Spleen (tissue), 13 donors: ENCODE measurements at places on chromosomes 7 and 10.

DNA sequence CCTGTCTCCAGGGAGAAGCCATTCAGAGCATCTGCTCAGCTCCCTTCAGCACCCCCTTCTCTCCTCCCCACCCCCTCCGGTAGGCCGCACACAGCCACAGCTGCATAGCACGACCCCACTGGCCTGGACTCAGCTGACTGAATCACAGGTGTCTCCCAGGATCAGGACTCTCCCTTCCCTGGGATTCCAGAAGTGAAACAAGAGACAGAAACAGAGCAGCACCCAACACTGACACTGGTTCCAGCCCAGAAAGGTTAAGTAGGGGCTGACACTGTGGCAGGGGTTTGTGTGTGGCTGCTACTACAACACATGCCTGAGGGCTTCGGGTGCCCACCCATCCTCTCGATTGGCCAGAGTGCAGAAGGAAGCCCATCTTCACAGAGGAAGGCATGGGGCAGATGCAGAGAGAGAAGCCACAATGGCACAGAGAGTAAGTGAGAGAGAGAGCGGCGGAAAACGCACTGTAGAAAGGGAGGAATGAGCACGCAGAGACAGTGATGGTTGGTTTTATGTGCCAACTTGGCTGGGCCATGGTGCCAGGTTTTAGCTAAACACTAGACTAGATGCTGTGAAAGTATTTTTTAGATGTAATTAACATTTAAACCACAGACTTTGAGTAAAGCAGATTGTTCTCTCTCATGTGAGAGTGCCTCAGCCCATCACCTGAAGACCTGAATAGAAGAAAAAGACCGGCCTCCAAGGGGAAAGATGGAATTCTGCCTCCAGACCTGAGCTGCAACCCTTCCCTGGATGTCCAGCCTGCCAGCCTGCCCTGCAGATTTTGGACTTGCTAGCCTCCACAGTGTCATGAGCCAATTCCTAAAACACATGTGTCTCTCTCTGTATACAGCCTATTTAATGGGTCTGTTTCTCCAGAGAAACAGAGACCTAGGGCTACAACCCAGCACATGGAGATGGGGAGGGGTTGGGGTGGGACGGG lies 107.5 kb downstream of the GRB10 start:
- DNase-seq, result no peak

DNA sequence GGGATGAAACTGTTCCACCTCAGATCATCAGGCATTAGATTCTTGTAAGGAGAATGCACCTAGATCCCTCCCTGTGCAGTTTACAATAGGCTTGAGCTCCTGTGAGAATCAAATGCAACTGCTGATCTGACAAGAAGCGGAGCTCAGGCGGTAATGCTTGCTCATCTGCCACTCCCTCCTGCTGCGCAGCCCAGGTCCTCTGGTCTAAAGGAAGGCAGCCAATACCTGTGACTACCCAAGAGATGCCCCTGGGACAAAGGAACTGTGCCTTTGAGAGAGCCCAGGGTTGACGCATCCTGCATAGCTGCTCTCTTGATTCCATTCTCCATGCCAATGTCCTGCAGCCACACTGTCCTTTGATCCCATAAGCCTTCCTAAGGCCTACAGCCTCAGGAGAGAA lies 73.1 kb downstream of the ADCYAP1R1 start:
- no peak for DNase-seq

- DNase-seq, result no peak
Observed at GRCh38 chr7:42099066-42099465, 137.9 kb downstream of the GLI3 start.

DNA sequence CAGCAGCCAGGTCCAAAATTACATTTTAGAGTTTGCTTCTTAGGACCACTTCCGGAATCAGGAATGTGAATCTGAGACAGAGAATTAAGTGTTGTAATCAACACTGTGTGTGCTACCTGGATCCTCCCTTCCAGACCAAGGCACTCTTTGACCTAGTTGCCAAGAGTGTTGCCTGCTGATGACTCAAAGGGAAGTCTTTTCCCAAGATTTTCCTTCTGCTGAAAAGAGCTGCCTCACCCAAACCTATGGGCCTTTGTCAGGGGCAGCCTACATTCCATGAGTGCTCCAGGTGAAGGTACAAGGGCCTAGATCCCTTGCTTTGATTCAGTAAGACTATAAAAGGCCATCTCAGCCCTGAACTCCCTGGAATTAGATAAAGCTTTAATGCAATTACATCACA lies 712.5 kb upstream of the ANKRD30A start:
- DNase-seq, result no peak

GRCh38 chr10:11594589-11595394 lies 16.7 kb downstream of the USP6NL start:
- DNase-seq, result no peak

- peak; percentile 95 for DNase-seq
Observed at GRCh38 chr7:142808802-142809583, 38.2 kb downstream of the PRSS2 start.

DNA sequence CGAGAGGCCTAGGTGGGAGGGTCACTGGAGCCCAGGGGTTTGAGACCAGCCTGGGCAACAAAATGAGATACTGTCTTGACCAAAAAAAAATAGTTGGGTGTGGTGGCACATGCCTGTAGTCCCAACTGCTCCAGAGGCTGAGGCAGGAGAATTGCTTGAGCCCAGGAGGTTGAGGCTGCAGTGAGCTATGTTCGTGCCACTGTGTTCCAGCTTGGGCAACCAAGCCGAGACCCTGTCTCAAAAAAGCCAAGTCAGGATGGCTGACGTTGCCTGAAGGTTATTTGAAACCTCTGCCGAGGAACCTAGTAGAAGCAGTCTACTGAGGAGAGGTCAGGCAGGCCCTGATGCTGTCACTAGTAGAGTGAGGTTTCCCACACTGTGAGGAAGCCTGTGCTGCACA lies 22.8 kb downstream of the DNAJB6 start:
- no peak for DNase-seq

- no peak for DNase-seq
Observed at GRCh38 chr7:88243345-88243909, 23.6 kb upstream of the SRI start.

GRCh38 chr7:37765872-37766525 lies 82.4 kb upstream of the NME8 start:
- peak; percentile 67 for DNase-seq

- DNase-seq, result peak; percentile 84
Observed at GRCh38 chr10:124648131-124648475, 96.1 kb downstream of the FAM53B start.

DNA sequence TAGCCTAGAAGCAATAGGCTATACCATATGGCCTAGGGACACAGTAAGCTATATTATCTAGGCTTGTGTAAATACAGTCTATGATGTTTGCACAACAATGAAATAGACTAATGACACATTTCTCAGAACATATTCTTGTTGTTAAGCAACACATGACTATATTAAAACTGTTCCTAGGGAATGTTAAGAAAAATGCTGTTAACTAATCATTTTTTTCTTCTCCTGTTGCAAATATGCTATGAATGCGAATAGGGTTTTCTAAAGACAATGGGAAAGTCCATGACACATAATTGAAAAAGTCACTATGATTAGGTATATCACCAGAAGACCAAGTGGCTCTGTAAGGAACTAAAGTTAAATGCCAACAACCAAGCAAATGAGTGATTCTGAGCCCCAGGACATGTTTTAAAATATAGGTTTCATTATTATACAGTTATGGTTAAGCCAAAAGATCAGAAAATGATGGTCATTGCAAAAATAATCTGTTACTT lies 454.0 kb upstream of the SORCS1 start:
- DNase-seq, result no peak

- peak; percentile 78 for DNase-seq
Observed at GRCh38 chr10:103244666-103245271, 918 bp upstream of the RPEL1 start.

GRCh38 chr7:152313831-152314604 lies 121.8 kb downstream of the KMT2C start:
- DNase-seq, result no peak

GRCh38 chr7:128841171-128841690 lies 11.0 kb downstream of the FLNC start:
- DNase-seq, result no peak

DNA sequence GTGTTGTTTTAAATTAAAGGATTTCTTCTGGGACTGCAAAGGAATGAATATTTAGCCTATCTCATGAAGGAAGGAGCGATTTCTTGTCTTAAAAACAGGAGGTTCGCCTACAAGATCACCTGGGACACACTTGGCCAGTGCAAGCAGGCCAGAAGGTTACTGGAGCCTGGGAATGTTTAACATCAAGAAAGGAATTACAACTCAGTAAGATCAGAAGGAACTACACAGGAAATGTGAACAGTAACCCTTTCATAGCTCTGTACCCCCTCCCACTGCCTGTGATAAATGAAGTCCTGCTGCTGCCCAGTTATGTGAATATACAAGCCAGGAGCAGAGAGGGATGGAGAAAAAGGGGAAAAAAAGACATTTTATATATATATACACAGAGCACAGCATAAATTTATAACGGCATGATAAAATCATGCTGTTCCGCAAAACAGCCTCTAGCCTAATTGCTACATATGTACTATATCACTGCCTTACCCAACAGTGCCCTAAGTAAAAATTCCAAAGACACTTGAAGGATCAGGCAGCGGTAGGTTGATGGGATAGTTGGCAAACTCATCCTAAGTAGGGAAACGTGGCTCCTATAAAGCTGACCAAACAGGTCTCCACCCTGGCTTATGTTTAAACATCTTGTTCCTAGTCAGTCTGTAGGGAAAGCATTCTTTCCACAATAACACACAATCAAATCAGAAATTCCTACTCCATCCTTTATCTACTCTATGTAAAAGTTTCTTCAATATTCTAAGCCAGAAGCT lies 63.8 kb downstream of the ZNF438 start:
- DNase-seq, result no peak

- DNase-seq, result no peak
Observed at GRCh38 chr10:115909037-115909436, 364.0 kb downstream of the GFRA1 start.

GRCh38 chr10:62597226-62597625 lies 207.3 kb upstream of the ADO start:
- no peak for DNase-seq

DNA sequence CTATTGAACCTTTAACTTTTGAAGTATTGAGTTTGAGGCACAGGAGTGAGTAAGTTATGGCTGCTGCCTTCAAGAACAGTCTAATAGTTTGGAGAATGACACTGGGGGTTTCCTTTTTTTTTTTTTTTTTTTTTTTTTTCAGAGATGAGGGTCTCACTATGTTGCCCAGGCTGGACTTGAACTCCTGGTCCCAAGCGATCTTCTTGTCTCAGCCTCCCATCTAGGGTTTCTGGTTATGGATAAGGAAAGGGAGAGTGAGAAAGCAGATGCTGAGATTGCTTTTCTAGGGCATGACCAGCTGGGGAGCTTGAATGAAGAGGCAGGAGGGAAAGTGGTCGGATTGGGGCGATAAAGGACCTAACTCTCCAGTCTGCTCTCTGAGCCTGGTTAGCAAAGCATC lies 59.9 kb upstream of the BTRC start:
- no peak for DNase-seq

DNA sequence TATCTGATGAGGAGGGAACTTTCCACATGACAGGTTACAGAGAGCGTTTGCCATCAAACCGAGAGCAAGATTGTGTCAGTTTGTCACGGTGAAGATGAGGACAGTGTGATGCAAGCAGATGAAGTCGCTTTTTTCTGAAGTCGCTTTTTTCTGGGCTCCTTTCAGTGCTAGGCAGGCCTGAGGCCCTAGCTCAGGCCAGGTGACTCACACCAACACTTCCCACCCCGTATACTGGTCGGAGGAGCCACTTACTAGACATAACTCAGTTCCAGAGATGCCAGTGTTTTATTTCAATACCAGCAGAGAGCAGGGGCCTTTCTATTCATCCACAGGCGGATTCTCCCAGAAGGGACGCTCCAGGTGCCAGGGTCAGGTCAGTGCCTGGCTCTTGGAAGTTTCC lies 58.9 kb downstream of the SFMBT2 start:
- DNase-seq, result no peak

GRCh38 chr7:55970978-55971377 lies 6.6 kb downstream of the NIPSNAP2 start:
- DNase-seq, result no peak

- DNase-seq, result no peak
Observed at GRCh38 chr10:126156012-126156411, 232.3 kb downstream of the ADAM12 start.

DNA sequence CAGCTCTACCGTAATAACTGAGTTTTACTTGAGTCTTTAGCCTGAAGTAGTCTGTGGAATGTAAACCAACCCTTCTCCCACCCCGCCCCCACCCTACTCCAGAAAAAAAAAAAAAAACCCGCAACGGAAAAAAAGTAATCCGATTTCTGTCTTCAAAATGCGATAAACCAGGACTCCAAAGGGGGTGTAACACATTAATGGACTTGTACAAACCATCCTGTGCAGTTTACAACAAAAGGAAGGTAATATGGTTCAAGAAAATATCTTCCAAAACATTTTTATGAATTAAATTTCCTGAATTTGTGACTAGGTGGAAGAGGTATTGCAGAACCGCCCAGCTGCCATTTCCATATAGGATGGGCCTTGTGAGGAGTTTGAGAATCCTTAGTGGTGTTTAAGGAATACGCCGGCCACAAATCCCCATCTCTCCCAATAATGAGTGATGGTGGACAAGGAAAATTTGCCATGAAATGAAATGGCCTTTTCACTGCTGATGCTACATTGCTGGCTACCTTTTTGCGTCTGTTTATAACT lies 10.6 kb downstream of the SKIDA1 start:
- DNase-seq, result no peak

- DNase-seq, result no peak
Observed at GRCh38 chr10:7948371-7949000, 106.0 kb upstream of the GATA3 start.

- DNase-seq, result no peak
Observed at GRCh38 chr7:127154958-127155357, 97.8 kb downstream of the GRM8 start.

DNA sequence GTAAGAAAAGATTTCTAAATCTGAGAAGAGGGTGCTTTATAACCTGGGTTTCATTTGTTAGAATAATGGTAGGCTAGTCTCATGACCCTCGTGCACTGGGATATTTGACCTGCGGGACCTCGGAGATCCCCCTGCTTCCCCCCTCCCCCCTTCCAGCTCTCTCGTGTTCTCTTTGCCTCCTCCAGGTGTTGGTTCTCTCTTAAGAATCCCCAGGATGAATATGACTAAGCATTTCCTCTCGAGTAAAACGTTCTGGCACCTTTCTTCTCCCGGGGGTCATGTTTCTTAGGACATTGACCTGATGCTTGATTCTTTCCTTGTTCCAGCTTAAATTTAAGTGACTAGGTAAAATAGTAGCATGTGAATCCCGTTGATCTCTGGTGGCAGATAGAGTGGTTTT lies 71.2 kb downstream of the SHH start:
- no peak for DNase-seq

- no peak for DNase-seq
Observed at GRCh38 chr10:95327367-95327766, 36.6 kb upstream of the PDLIM1 start.

- DNase-seq, result no peak
Observed at GRCh38 chr7:69564454-69565417, 33.5 kb upstream of the AUTS2 start.

DNA sequence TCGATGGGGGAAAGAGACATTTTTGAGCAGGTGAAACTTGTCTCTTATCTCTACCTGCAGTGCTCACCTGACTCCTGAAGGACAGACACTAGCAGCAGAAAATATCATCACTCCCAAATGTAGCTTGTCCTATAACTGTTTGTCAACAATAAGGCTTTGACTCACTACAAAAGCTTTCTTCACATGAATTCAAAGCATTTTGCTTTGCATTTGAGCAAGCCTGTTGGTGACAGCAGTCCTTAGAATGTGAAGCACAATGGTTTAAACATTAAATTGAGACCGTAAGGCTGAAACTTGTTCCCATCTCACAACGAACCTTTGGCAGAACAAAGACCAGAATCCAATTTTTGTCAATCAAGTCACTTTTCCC lies 30.6 kb upstream of the ZNRF2 start:
- no peak for DNase-seq
